ENCODE measurements at places on chromosomes 2 and 18.

- no peak for DNase-seq
Observed at GRCh38 chr2:33392366-33392765, 84.1 kb upstream of the RASGRP3 start.

DNA sequence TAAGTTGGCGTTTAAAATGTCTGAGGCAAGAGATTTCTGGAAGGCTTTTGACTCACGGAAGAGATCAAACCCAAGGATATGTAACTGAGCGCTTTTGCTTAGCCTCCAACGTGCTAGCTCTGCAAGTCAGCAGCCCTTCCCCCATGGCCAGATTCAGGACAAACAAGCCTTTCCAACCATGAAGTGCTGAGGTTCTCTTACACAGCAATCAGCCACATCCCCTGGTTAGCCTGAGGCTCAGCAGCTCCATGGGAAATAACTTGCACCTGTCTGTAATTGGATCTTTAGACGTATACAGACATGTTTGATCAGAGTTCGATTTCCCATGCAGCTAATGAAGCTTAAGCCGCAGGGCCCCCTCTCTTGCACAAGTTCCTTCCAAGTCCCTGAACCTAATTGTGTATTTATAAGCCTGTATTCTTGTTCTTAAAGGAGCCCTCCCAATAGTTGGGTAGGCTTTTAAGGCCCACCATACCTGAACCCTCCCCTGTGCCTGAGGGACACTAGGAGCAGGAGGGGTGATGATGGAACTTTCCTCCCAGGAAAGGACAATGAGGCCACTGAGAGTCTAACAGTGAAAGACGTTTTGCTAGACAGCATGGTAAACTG, 2.1 kb upstream of the TMEM131 start:
- no peak for DNase-seq

DNA sequence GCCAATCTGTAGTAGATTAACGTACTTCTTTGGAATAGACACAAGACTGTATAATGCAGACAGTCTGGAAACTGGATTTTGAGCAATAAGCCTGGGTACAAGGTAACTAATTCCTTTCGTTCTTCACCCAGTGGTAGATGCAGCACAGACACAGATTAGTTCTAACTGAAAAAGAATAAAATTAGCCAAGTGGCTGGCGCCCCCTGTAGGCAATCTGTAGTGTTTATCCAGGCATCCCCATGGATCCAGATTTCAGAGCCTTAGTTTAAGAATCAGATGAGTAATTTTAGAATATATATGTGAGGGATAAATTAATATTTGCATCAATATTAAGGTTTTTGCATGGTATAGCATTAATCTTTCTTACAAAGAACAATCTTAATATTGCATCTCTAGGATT, 563.9 kb downstream of the DCC start:
- no peak for DNase-seq

- no peak for DNase-seq
Observed at GRCh38 chr18:46756559-46757201, at the start of gene ST8SIA5. ST8SIA5 (minus strand) TSS chr18:46757053; CDS start chr18:46756508, 545 bp downstream.

DNA sequence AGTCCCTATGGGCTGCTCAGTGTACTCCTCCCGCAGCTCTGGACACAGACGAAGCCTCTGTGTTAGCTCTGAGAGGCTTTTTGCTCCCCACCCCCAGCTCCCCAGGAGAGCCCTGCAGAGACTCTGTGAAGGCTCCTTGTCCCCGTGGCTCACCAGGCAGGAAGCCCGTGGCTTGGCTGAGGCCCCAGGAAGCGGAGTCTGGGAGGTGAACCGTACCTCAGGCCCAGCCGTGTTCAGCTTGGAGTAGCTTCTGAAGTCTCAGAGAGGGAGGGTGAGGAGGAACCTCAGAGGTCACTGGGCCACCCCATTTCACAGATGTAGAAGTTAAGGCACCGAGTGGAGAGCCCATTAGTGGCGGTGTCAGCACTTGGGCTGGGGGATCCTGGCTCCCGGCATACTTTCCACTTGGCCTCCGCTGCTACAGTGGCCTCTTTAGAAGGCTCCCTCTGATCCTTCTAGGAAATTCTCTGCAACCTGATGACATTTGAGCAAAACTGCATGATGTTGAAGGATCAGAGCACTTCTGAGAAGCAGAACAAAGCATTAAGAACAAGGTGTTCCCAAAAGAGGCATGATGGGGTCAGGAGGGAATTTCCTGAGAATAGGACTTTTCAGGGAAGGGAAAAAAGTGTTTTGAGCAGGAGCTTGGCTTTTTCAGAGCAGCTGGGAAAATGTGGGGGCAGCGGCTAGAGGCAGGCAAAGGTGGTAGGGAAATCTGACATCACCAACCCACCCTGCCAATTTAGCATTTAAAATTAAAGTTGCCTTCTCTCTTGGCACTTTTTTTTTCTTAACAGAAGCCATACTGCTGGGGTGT, 79.1 kb downstream of the MCFD2 start:
- no peak for DNase-seq

DNA sequence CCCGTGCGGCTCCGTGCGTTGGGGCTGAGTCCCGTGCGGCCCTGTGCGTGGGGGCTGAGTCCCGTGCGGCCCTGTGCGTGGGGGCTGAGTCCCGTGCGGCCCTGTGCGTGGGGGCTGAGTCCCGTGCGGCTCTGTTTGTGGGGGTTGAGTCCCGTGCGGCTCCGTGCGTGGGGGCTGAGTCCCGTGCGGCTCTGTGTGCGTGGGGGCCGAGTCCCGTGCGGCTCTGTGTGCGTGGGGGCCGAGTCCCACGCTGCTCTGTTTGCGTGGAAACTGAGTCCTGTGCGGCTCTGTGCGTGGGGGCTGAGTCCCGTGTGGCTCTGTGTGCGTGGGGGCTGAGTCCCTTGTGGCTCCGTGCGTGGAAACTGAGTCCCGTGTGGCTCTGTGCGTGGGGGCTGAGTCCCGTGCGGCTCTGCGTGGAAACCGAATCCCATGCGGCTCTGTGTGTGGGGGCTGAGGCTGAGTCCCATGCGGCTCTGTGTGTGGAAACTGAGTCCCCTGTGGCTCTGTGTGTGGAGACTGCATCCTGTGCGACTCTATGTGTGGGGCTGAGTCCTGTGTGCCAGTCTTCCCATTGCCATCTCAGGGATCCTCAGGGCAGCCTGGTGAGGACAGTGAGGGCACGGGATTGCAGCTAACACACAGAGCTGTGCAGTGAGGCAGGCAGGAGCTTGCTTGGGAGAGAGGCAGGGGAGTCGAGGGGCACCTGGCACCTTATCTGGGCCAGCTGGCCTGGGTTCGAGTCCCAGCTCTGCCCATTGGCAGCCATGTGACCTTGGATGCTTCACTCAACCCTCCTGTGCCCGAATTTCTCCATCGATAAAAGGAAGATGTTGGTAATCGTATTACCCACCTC, 44.5 kb downstream of the LDLRAD4 start:
- no peak for DNase-seq

- DNase-seq: no peak
Observed at GRCh38 chr18:12046751-12047335, 46.8 kb upstream of the ANKRD62 start.

- no peak for DNase-seq
Observed at GRCh38 chr2:179307616-179308371, 43.2 kb upstream of the SESTD1 start.

GRCh38 chr2:225270861-225271260, 128.6 kb upstream of the NYAP2 start:
- DNase-seq: no peak

DNA sequence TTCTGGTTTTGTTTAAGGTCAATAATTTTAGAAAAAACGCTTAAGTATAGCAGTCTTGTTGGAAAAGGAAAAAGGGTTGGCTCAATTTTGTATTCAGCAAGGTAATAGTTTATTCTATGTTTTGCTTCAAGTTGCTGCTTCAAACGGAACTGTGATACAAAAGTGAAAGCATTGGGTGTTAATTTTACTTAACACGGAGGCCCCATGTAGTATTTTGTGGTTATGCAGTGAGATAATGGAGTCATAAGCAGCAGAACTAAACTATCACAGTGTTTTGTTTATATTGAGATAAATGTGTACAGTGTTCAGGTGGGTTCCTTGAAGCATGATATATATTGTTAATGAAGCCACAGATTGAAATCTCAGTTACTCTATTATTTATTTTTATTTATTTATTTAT, 67.0 kb upstream of the LYPD6B start:
- no peak for DNase-seq

- DNase-seq: no peak
Observed at GRCh38 chr2:161312996-161313395, 4.8 kb downstream of the PSMD14 start.

DNA sequence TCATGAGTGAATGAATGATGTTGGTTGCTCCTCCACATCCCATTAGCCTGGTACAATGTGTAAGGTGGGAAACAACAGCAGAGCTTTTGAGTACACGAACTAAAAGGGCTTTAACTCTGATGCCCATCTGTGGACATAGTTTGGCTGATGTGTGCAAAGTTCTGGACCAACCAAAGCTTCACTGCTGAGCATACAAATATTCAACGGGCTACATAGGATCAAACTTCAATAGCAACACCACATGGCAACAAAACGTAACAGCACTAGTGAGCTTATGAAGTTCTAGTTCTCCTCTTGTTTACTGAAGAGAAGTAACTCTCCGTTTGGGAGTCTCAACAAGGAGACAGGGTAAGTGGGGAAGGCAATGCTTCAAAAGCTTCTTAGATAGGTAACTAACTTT, 20.4 kb downstream of the STAM2 start:
- DNase-seq: no peak

DNA sequence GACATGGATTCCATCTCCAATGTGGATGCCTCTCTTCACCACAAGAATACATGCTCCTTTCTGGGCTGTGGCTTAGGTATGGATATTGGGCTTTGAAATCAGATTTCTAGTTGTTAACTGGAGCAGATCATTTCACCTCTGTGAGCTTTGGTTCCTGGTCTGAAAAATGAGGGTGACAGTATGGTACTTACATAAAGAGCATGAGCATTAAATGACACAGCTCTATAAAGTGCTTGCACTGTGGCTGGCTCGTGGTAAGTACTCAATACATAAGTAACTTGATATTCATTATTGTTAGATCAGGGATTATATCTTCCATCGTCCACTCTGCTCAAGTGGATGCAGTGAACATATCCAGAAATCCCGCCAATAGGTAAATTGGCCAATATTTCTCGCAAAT, 33.4 kb downstream of the ARHGAP25 start:
- DNase-seq: no peak

DNA sequence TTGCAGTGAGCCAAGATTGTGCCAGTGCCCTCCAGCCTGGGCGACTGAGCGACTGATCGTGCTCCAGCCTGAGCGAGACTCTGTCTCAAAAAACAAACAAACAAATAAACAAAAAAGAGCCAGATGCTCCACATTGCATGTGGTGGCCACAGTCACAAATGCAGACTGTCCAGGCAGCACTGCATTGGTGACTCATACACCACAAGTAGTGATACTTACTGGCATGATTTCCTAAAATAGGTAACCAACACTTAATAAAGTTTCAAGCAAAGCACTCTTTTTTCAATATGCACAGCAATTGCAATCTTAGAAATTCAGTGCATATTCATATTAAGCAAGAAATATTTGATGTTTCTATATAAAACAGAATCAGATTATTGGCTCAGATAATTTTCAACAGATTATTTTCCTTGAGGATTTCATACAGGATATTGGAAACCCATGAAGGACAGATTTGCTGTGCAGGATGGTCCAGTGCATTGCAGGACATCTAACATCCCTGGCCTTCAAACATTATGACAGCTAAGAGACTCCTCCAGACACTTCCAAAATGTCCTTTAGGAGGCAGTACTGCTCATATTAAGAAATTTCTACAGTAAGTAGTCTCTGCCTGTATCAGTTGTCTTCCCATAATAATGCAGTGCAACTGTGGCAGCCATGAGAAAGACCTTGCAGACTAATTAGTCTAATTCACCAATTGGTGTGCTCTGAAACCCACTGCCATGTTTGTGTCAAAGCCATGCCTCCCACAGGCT, 10.5 kb upstream of the SLC1A4 start:
- no peak for DNase-seq

DNA sequence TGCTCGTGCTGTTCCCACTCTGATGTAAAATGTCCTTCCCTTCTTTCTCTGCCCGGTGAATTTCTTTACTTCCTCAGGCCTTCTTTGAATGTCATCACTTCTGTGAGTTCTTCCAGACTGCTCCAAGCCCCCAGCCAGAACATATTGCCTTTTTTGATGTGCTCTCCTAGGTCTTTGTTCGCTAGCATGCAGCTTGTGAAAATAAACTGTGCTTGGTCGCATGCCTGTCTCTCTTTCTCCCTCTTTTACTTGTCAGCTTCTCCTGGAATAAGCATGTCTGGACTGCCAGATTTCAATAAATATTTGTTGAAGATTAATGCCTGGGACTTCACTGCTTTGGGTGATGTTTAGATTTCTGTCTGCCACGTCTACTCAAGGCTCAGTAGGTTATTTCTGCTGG, 82.7 kb upstream of the ARHGAP28 start:
- no peak for DNase-seq

- no peak for DNase-seq
Observed at GRCh38 chr2:106932644-106933043, 46.7 kb upstream of the ST6GAL2 start.

DNA sequence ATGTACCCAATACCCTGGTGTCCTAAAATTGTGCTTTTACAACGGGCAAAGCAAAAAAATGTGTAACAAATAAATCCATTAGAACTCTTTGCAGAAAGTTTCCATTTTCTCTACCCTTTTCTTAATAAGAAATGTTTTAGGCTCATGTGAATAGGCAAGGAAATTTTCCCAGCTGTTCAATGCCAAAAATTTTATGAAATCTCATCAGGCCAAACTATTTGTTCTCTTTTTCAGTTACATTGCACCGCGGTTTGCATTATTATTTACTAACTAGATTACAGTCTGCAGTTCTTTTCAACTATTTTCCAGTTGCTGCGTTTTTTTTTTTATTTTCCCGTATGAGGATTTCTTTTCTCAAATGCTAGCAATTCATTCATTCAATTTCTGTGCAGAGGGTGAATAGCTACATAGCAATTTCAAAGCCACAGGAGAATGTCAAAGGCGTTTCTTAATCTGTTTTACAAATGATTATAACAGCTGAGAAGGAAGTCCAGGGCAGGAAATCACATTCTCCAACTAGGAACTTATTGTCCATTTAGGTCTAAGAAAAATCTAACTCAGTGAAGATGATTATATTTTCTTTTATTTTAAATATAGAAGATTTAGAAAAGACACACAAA, 367.5 kb upstream of the MMADHC start:
- DNase-seq: no peak

DNA sequence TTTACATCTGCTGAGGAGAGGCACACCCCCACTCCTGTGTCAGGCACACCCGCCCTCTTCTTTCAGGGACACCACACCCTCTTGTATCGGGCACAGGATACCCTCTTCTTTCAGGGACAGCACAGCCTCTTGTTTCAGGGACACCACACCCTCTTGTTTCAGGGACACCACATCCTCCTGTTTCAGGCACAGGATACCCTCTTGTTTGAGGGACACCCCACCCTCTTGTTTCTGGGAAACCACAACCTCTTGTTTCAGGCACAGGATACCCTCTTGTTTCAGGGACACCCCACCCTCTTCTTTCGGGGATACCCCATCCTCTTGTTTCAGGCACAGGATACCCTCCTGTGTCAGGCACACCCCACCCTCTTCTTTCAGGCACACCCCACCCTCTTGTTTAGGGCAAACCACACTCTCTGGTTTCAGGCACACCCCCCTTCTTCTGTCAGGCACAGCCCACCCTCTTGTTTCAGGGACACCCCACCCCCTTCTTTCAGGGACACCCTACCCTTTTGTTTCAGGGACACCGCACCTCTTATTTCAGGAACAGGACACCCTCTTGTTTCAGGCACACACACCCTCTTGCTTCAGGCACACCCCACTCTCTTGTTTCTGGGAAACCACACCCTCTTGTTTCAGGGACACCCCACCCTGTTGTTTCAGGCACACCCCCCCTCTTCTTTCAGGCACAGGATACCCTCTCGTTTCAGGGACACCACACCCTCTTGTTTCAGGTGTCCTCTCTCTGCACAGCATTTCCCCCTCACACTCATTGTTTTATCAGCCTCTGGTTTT, 96.2 kb downstream of the TPO start:
- no peak for DNase-seq

- no peak for DNase-seq
Observed at GRCh38 chr18:26320686-26321085, 94.4 kb downstream of the TAF4B start.
